ENCODE measurements at places on chromosomes 16 and 17.

- no peak for DNase-seq
These were observed 325.4 kb downstream of the SEC14L1 start for GRCh38 chr17:77466140-77466539.

- DNase-seq, result peak; percentile 67
These were observed 10.3 kb upstream of the TVP23A start for GRCh38 chr16:10828851-10829366.

DNA sequence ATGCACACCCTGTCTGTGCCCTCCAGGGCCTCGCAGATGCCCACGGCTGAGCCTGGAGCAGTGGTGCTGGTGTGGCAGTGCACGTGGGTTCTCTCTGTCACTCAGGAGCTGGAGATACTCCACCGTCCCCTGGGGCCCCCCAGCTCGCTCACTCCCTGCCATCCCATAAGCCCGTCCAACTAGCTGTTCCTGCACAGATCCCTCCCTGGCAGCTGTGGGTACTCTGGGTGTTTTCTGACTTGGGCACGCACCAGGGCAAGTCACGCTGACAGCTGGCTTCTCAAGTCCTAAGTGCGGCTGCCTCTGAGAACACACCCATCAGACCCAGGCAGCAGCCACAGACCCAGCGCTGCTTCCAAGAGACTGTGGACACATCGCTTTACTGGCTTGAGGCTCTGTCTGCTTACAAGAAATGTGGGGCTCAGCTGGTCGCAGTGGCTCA lies 25.4 kb upstream of the ITGB4 start:
- DNase-seq, result no peak

- no peak for DNase-seq
These were observed 168.8 kb downstream of the CYLD start for GRCh38 chr16:50910736-50911100.

DNA sequence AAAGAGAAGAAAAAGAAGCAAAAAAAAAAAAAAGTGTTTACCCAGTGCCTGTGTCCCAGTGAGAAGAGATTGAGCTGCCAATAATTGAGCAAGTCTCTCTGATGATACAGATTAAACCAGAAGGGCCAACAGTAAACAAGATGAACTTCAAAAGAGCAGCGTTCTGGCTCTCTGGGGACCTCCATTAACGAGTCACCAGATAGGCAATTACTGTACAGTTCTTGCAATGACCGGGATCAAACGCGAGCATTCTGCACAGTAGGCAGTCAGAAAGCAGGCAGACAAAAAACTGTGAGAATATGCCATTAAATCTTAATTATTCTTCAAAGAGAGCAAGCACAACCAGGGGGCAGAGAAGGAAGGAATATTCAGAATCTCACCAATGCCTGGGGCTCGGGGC lies 626.1 kb downstream of the TMEM114 start:
- DNase-seq, result no peak
